Astrocyte (in vitro differentiated cells and primary cell): ENCODE measurements at places on chromosomes 11 and 22. TPM values are rescaled to one million over a fixed set of nuclear protein-coding genes. Genes with fewer than 3 reads are reported as not detected.

GRCh38 chr22:32745251-32745995 lies 56.1 kb upstream of the TIMP3 start:
- peak; percentile 69 for DNase-seq

MS4A6E gene
- total RNA-seq: not detected in 2 replicates

CD44 gene
- total RNA-seq: 148 and 154 TPM in 2 replicates

GRCh38 chr22:37827056-37827455 lies 3.9 kb downstream of the GALR3 start:
- no peak for DNase-seq

GRCh38 chr11:19818619-19819018 lies 106.0 kb downstream of the NAV2 start:
- no peak for DNase-seq

DNA sequence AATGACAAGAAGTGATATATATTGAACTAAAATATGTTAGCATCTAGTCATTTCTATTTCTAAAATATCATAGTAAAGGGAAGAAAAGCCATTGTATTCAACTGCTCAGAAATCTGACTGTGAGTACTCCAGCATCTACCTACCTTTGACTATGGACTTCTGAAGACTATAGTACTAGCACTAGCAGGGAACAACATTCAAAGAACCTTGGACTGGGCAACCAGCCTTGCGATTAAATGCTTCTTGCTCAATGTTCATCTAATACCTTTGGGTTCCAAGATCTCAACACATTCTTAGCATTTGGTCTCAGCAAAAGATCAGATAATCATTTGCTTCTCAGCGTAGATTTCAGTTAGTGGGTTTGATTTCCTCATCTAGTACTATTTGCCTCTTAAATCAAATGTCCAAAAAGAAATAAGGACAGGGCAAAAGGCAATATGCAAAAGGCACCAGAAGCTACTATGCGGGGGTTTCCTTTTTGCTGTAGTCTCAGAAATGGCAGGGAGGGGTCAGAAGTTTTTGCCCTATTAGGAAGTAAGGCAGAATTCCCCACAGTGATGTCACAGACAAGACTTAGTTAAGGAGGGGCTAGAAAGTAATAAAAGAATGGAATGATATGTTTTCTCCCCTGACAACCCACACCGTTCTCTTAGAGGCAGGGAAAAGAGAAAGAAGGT lies 80.6 kb downstream of the GAB2 start:
- DNase-seq: no peak

DNA sequence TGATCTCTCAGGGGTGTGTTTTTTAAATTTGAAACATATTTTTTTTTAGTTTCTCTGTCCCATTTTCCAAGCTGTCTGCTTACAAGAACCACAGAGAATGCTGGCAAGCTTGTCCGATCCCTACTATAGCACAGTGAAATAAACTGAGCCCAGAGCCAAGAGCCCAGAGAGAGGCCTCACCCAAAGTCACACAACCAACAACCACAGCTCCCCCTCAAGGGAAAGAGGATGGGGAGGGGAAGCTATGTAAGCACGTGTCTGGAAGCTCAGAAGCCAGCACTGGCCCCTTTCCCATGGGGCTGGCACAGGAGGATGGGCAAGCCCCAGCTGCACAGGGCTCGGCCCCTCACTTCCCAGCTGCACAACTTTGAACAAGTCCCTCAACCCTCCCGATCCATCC lies 3.2 kb upstream of the SART1 start:
- DNase-seq: no peak

VWCE gene
- total RNA-seq: 12.2 and 17.7 TPM in 2 replicates

DNA sequence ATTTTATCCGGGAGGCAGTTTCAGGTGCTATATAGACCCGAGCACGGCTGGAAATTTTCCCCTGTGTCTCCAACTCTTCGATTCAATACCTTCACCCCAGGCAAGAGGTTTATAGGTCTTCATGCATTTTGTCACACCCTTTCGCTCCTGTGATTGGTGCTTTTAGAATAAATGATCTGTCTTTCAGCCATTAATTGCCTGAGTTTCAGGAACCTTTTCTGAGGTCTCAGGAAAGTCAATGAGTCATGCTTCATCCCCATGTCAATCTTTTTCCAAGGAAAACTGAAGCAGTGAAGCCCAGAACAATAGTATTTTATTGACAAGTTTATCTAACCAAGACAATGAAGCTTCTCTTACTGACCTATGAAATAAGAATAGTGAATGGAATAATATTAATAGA lies 29.9 kb downstream of the FAM181B start:
- DNase-seq: no peak

GRCh38 chr22:37994049-37994448 lies 9.7 kb upstream of the SOX10 start:
- no peak for DNase-seq

DNA sequence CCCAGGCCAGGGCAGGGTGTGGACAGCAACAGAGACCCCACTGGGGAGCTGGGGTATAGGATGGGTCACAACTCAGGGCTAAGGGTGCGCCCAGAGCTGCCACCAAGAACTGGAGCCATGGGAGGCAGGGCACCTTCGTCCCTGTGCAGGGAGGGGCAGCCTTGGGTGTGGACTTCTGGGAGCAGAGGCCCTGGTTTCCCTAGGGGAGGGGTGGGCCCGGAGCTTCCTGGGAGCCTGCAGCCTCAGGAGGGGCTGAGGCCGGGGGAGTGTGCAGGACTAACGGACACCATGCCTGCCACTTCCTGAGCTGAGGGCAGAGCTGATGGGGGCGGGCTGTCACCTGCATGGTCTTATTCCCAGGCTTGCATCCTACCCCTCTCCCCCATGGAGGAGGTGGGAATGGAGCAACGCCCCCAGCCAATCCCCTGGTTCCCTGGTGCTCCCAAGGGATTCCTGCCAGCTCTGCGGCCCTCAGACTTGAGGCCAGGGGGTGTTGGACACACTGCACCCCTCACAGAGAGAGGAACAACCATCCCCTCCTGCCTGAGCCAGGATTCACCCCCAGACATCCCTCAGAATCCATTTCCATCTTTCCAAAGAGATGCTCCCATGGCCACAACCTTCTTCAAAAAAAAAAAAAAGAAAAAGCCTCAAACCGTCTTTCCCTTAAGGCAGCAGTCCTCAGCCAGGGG lies 225.7 kb downstream of the CTTN start:
- DNase-seq: no peak

TXNRD2 gene
- total RNA-seq: 19.8 and 25.7 TPM in 2 replicates

OR6T1 gene
- not detected in 2 replicates for total RNA-seq

GRCh38 chr11:26134481-26135355 lies 197.2 kb upstream of the ANO3 start:
- DNase-seq: no peak

DNA sequence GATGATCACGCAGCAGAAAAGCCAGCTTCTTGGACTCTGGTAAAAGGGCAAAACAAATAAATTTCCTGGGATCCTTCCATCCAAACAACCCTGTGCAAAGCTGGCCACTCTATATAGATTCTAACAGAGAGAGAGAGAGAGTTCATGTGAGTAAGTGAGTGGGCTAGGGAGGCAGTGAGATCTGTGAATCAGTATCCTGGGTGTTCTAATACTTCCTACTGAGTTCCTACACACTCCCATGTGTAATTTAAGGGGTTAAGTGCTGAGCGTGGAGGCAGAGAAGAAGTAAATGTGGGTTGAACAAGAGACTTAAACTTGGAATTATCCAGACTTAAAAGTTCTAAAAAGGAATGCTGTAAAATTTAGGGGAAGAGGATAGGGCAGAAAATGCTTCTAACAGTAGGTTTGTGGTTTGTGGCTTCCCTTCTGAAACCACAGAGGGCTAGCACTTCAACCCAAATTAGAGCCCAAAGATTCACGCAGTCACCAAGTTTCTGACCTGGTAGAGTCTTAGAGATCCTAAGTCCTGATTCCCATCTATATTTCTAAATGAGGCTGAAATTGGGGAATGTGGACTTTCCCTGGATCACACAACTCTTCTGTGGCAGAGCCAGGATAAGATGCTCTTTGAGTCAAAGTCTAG lies 413.9 kb downstream of the TENM4 start:
- peak; percentile 74 for DNase-seq

MYOD1 gene
- total RNA-seq: not detected in 2 replicates

- no peak for DNase-seq
These were observed 761.1 kb downstream of the BRD1 start for GRCh38 chr22:49066619-49067018.

DNA sequence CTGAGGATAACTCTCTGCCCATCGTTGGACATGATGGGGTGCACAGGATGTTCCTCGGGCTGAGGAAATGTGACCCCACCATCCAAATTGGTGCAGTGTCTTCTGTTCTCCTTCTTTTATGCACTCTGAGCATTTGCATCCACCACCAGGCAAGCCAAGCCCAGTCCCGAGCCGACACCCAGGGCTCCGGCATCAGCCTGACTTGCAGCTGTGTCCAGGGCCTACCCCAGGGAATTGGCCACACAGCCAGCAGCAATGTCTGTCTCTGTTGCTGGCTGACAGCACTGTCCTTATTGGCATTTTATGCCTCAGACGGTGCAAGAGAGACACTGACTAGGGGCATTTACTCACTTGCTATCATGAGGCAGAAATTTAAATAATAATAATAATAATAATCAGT lies 25.4 kb upstream of the CPT1A start:
- DNase-seq: no peak

- no peak for DNase-seq
These were observed 23.8 kb upstream of the FZD4 start for GRCh38 chr11:86978756-86979608.

DNA sequence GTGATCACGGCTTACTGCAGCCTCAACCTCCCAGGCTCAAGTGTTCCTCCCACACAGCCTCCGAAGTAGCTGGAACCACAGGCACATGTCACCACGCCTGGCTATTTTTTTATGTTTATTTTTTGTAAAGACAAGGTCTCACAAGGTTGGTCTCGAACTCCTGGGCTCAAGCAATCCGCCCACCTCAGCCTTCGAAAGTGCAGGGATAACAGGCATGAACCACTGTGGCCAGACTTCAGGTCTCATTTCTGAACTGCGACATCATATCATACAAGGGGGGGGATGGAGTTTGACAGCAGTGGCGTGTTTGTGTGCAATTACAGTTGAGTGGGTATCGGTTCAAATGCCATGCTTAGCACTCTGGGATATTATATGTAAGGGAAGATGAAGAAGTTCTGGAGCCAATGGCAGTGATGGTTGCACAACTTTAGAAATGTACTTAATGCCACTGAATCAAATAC lies 6.9 kb downstream of the NAALADL1 start:
- no peak for DNase-seq

NEU3 gene
- total RNA-seq: 8.6 and 9.7 TPM in 2 replicates

DNA sequence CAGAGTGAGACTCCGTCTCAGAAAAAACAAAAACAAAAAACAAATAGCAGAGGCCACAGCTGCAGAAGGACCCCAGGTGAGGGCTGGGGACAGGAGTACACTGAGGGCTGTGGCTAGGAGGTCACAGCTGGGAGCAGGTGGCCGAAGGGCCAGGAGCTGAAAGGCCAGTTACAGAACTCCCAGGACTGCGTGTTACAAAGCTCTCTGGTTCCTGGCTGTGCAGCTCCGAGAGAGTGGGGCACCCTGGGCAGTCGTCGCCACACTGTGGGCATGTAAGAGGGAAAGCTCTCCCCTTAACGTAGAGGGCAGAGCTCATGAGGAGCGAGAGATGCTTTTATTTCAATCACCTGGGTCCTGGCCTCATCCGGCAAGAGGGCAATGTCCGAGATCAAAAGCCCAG lies 10.1 kb upstream of the NCF4 start:
- no peak for DNase-seq

GRCh38 chr22:24429411-24430365 lies 2.3 kb downstream of the ADORA2A start:
- DNase-seq: peak; percentile 27

DNA sequence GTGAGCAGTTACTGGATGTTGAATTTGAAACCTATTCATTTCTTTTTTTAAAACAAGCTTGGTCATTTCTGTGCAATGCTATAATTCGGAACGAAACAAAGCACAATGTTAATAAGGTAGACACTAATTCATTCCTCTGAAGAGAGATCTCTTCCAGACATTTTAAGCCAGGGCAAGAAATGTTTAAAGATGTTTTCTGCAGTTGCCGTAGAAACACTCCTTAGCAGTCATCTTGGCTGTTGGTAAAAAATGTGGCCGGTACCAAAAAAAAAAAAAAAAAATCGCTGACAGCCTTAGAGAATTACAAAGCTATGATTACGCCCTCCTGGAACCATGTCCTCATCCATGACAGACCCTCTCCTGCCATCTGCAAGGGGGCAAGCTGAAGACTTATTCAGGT lies 66.4 kb upstream of the TTC12 start:
- no peak for DNase-seq

ATG2A gene
- 21.4 and 21.8 TPM in 2 replicates for total RNA-seq

GRCh38 chr11:9069256-9069655 lies 22.1 kb downstream of the SCUBE2 start:
- no peak for DNase-seq

DNA sequence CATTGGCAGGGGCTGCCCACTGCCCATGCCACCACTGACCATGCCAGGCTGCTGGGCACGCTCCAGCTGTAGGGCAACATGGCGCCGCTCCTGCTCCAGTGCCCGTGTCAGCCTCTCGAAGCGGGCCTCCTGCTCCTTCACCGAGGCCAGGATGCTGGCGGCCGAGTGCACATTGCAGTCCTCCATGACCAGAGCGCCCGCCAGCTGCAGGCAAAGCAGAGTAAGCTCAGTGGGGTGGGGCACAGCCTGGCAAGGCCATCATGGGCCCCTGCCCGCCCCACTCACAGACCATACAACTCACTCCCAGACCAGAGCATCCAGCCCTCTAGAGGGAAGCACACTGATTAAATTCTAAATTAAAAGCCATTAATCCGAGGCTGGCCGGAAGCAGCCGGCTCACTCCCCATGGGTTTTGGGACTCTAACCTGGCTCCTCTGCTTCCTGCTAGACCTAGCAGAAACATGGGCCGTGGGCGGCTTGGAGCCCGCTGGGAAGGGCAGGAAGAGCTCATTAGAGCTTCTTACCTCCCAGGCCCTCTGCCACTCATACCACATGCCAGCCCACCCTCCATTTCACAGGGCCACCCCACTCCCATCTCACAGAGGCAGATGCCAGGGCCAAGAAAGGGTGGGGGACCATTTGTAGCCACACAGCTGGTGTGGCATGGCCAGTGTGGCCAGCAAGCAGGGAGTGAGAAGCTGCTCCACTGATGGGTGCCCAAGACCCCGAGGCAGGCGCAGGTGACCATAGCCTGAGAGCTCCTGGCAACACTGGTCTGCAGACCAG lies 25.8 kb downstream of the ARVCF start:
- DNase-seq: no peak

DNA sequence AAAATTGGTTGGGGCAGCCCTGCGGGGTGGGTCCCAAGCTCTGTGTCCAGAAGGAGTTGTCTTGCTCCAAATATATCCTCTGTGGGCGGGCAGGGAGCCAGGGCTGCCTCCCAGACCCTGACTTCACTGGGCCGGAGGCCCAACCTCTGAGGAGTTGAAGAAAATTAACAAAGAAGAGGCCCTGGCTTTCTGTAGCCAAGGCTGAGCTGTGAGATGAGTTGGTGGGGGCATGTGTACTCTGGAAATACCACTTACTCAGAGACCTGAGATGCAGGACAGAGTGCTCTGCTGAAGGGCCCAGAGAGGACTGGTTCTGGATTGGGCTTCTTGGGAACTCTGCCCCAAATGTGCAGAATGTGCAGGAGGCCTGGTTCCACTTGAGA lies 96.3 kb downstream of the SWAP70 start:
- peak; percentile 93 for DNase-seq

DNA sequence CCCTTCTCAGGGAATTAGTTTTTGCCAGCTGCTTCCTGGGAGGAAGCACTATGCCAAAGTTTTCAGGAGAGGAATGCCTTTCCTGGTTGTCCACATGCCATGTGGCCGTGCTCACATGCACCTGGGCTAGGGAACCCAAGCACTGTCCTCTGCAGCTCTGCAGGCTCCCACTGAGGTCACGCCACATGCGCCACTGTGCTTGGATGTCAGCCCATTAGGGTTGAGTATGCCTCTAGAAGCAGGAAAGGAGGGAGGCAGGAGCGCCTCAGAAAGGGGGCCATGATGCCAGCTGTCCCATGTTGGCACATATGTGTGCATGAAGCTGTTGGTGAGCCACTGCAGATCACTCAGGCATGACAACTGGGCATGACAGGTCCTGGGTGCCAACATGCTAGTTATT lies 81.6 kb upstream of the SUSD2 start:
- no peak for DNase-seq
